ENCODE measurements at places on chromosomes 3 and 15. TPM values are rescaled to one million over a fixed set of nuclear protein-coding genes. Genes with fewer than 3 reads are reported as not detected.

DNA sequence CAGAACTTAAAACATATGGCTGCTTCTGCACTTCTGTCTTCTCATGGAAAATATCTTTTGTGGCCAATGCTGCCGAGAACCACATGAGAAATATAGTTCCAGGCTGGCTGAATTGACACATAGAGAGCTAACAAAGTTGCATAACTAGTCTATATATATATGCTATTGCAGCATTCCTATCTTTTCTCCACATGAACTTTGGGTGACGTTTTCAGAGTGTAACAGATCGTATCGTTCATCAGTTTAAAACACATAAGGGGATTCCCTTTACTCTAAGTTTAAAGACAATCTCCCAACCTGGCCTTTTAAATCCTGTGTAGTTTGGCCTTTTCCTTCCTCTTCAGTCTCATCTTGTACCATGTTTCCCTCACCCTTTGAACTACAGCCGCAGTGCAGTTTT, 394.2 kb upstream of the CBLB start:
- DNase-seq = no peak

- DNase-seq = no peak
These were observed 24.3 kb downstream of the MRPS25 start for GRCh38 chr3:15040844-15041243.

The TP63 gene
- polyA plus RNA-seq = not detected

- DNase-seq = no peak
These were observed 16.2 kb upstream of the PLCL2 start for GRCh38 chr3:16868513-16868912.

DNA sequence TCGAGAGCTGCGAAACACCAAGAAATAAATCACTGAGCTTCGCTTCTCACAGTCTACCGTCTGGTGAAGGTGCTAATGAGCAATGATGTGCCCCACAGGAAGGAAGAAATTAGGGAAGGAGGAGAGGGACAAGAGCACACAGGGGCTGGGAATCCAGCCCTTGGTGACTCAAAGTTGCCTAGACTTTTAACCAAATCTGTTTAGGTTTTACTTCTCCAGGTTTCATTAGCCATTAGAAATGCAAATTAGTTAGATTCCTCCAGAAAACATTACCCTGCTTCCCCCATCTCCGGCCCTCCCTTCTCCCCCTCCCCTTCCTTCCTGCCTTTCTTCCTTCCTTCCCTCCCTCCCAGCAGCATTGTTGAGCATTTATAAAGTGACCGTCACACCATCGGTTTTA, 59.3 kb upstream of the UBE2E1 start:
- no peak for DNase-seq

DNA sequence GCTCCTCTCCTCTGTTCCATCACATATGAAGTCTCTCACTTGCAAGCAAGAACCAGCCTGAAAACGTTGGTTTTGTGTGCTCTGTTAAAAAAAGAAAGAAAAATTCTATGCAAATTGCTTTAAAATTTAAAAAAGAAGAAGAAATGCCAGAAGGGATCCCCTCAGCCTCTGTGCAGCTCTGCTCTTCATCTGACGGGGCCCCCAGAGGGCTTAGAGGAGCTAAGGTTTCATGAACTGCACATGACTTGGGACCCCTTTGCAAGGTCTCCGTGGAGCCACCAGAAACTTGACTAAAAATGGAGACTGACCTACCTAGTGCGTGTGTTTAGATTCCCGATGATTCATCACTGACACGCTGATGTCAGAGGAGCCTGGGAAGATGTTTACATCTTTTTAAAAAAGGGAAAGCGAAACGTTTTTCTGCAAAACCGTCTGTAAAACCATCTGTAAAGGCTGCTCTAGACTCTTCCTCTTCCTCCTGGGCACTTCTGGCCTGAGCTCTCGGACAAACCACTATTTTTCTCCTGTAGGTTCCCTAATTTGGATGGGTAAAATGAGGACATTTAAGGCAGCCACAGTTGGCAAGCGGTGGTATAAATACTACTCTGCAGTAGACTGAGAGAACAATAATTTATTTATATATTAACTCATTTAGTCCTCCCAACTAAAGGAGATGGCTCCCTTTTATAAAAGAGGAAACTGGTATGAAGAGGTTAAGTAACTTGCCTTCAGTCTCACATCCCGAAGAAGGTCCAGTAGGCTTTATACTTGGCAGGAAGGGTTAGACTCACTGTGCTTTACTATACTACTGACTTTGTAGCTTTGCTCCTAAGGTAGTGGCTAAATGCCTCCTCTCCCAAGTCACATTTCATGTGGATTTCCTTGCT, 67.2 kb upstream of the POLG start:
- DNase-seq = no peak

- no peak for DNase-seq
These were observed 71.3 kb downstream of the RASA2 start for GRCh38 chr3:141557961-141558706.

The KLHL25 gene
- polyA plus RNA-seq = 0.63 TPM

GRCh38 chr15:37981775-37982174, 47.3 kb downstream of the TMCO5A start:
- no peak for DNase-seq

DNA sequence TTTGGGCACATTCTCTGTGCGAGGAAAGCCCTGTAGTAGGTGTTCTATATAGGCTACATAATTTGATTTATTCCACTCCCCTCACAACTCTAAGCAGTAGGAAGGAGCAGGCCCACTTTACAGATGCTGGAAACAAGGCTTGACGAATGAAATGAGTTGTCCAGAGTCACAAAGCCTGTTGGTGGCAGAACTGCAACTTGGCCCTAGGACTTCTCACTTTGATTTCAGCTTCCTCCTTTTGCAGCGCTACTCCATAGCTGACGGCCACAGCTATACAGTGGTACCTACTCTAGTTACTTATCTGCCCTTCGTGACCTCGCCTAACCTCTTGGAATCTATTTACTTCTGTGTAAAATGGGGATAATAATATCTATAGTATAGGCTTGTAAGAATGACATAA, 2.5 kb upstream of the IRAK2 start:
- no peak for DNase-seq

DNA sequence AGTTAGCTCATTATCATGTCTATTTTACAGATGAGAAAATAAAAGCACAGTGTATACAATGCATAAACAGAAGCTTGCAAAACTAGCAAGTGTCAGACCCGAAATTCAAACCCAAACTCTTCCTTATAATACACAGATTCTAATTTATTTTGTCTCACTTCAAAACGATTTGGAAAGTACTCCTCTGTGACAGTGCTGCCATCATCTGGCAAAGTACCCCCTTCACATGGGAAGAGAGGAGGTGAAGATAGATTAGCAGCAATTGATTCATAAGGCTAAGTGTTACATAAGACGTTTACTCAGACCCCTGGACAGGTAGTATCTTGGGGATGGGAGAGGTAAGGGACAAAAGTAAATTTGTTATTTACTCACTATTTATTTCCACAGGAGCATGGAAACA, 744.0 kb upstream of the SGO1 start:
- no peak for DNase-seq

GRCh38 chr3:64853456-64853855, 165.7 kb upstream of the ADAMTS9 start:
- no peak for DNase-seq

The SLC28A2 gene
- polyA plus RNA-seq = not detected

The GRM2 gene
- polyA plus RNA-seq = 0.15 TPM

The CAMKV gene
- not detected for polyA plus RNA-seq

DNA sequence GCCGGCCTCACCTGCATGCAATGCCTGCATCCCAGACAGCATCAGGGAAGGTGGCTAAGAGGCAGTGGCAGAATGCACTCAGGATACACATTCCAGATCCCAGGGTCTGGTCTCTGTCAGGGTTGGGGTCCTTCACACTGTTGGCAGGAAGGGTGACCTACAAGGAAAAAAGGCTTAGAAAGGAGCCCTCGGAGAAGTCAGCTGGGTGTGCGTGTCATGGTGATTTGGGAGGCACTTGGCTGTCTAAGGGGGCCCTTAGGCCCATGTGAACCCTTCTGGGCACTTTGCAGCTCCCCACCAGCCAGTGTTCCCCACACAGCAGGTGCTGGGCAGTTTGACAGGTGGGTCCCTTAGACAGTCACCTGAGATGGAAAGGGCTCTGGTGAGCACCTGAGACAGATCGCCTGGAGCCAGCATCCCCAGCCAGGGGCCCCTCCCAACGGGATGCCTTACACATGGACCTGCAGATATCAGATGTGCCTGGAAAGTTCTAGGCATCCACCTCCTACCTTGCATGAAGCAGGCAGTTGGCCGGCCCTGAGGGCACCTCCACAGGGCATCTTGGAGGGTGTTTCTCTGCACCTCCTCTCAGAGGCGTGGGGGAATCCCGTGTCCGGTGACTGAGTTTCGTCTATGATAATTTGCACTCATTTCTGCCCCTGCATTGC, 131.6 kb downstream of the LRRK1 start:
- DNase-seq = no peak

- DNase-seq = peak; percentile 44
These were observed 98.6 kb upstream of the KLF13 start for GRCh38 chr15:31228011-31228484.

The SRGAP3 gene
- 0.87 TPM for polyA plus RNA-seq

- no peak for DNase-seq
These were observed 62.1 kb downstream of the NUP210 start for GRCh38 chr3:13358051-13358450.

GRCh38 chr15:69723404-69724096, 270.9 kb downstream of the RPLP1 start:
- DNase-seq = no peak

DNA sequence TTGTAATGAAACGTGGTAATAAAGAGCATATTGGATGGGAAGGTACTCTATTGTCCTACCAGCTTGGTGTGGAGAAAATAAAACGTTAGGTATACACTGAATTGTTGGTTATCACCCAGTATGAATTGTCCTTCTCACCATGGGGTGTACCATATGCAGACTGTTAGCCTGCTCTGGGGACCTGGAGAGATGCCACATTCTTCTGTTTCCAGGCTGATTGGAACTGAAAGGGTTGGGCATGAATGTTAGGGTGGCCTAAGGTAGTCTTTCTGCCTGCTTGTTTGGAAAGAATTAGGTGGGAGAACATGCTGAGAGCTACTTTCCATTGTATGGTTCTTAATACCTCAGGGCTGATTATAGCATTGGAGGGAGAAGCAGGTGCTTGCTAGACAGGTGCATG, 340.6 kb downstream of the PTPRG start:
- no peak for DNase-seq
